Cardiac fibroblast (primary cell): ENCODE measurements at places on chromosomes 5 and 9.

GRCh38 chr5:136113606-136114005 is 19.0 kb upstream of the SMAD5 start:
- DNase-seq = no peak

DNA sequence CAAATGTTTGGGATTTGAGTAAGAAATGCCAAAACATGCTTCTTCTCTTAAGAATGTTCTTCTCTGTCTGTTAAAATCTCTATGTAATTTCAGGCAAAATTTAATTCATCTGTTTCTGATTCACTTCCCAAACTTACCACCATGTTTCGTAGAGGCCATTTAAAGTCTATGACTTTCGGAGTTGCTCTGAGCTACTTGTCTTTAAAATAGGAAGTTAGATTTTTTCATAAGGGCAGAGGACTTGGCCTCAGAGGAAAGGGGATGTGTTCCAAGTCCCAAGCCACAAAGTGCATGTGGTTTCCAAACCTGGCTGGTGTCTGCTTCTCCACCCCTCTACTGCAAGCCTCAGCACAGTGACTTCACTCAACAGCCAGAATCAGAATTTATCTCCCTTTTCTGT is 111.3 kb upstream of the ADRA1B start:
- peak; percentile 22 for DNase-seq

GRCh38 chr9:78118742-78119473 is 87.3 kb upstream of the GNAQ start:
- DNase-seq = peak; percentile 58

- DNase-seq = no peak
Observed at GRCh38 chr5:54440456-54440893, 15.0 kb upstream of the HSPB3 start.

DNA sequence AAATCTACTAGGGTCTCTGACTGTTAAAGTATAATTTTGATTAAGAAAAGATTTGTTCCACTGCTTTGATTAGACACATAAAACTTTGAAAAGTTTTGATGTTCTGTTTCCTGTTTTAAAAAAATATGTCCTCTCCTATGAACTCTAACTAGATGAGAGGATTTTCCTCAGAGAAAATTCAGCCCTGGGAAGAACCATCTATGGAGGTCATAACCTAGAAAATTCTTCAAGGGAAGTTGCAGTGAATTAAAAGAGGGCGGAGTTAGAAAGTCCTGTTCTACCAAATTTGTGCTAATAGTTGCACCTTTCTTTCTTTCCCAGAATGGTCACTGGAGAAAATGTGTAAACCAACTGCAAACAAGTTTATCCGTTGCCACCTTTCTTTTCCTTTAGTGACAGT is 27.7 kb downstream of the PIK3R1 start:
- DNase-seq = no peak

- peak; percentile 80 for DNase-seq
Observed at GRCh38 chr9:94668928-94669729, 29.8 kb upstream of the FBP1 start.

DNA sequence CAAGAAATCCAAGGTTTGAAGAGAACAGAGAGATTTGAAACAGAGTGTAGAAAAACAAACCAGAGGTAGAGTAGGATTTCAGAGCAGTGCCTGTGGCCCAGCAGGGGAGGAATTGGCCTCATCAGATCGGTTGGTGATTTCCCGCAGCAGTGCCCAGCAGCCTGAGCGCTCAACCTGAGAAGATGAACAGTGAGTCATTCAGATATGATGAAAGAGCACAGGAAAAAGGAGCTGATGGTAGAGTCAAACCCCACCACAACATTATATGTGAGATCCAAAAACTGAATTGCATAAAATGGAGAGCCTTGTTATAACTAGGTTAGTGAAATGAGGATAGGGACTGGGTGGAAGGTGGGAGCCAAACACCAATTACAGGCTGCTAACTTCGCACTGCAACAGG is 248.9 kb downstream of the PIK3R1 start:
- peak; percentile 54 for DNase-seq

- DNase-seq = no peak
Observed at GRCh38 chr5:91401175-91401574, 18.1 kb upstream of the ARRDC3 start.

- DNase-seq = peak; percentile 40
Observed at GRCh38 chr9:107650321-107650720, 160.8 kb upstream of the KLF4 start.

GRCh38 chr9:122226142-122226757 is 2.5 kb downstream of the LHX6 start:
- DNase-seq = no peak

GRCh38 chr9:16013366-16013765 is 460.5 kb downstream of the CCDC171 start:
- no peak for DNase-seq

DNA sequence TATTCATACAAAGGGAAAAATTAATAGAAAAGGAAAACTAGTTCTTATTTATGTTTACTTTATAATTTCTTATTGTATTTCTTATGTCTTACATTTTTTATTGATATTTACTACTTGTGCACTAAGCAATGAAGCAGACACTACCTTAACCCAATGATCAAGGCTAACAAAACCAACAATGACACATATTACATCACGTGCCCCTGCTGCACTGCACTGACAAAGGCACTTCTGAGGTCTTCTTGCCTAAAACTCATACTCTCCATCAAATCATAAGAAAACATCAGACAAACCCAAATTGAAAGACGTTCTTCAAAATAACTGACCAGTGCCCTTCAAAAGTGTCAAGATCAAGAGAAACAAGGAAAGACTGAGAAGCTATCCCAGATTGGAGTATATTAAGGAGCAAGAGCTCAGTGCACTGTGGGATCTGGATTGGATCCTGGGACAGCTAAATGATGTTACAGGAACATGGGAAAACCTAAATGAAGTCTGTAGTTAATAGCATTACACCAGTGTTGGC is 230.9 kb downstream of the AUH start:
- no peak for DNase-seq

GRCh38 chr9:5478206-5478605 is 27.9 kb downstream of the CD274 start:
- no peak for DNase-seq

DNA sequence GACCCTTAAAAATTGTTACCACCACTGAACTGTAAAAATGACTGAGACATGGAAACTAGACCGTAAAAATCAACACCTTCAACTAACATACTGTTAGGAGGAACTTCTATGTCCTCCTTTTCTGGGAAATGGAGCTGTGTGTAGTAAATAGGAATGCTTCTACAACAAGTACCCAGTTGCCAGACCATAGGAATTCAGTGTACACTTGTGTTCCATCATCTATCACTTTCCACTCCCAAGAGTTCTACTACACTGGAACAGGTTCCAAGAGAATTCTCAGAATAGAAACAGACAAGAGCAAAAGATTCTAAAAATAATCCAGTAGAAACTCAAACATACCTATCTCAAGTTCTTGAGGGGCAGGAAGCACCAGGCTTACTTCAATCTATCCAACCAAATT is 23.6 kb downstream of the UBAP2 start:
- DNase-seq = peak; percentile 57

- DNase-seq = no peak
Observed at GRCh38 chr5:135821802-135822201, 12.7 kb upstream of the SLC25A48 start.

GRCh38 chr5:108729242-108729615 is 18.5 kb upstream of the FER start:
- DNase-seq = peak; percentile 53
